ENCODE measurements at places on chromosomes 4 and X. TPM values are rescaled to one million over a fixed set of nuclear protein-coding genes. Genes with fewer than 3 reads are reported as not detected.

GRCh38 chrX:38666909-38667308 lies 105.6 kb downstream of the TSPAN7 start:
- DNase-seq: no peak
- H3K4me3 ChIP-seq: no peak overlapping the region
- peaks cover 9% of the 10 kb centered on the region for H3K27me3 ChIP-seq
- H3K36me3 ChIP-seq: no peaks in the 10 kb centered on the region
- H3K27ac ChIP-seq: no peak overlapping the region

- DNase-seq: no peak
- peaks cover 10% of the 10 kb centered on the region for H3K36me3 ChIP-seq
- H3K27ac ChIP-seq: peak overlapping the region; percentile 11
- no peak overlapping the region for H3K4me3 ChIP-seq
- H3K27me3 ChIP-seq: no peaks in the 10 kb centered on the region
Measured at GRCh38 chr4:98485816-98486345, 172.5 kb downstream of the TSPAN5 start.

Gene NWD2
- not detected for total RNA-seq

- H3K27ac ChIP-seq: peak overlapping the region; percentile 80
- peak overlapping the region; percentile 81 for H3K4me3 ChIP-seq
- H3K36me3 ChIP-seq: no peaks in the 10 kb centered on the region
Measured at GRCh38 chr4:145937971-145938611, 532 bp downstream of the ZNF827 start.

DNA sequence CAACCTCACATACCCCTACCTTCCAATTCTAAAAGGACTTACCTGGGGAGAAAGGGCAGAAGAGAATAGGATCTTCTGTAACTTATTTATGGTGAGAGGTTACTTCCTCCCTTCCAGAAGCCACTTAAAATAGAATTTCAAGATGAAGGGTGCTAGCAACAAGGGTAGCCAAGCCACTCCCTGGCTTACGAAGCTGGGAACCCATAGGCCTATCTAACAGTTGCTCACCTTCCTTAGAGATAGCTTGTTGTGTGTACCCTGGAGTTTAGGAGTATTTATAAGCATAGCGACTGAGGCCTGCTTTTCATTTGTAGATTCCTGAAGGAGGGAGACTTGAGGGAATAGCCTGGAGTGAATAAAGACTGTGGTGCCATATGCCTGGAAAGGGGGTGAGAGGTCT lies 28.9 kb downstream of the XK start:
- H3K27me3 ChIP-seq: no peaks in the 10 kb centered on the region
- H3K27ac ChIP-seq: no peak overlapping the region
- no peaks in the 10 kb centered on the region for H3K4me1 ChIP-seq
- DNase-seq: no peak
- no peak overlapping the region for H3K4me3 ChIP-seq

GRCh38 chrX:80876877-80877276 lies 67.2 kb upstream of the BRWD3 start:
- no peaks in the 10 kb centered on the region for H3K27me3 ChIP-seq
- no peak overlapping the region for H3K4me3 ChIP-seq
- no peaks in the 10 kb centered on the region for H3K4me1 ChIP-seq
- no peak overlapping the region for H3K27ac ChIP-seq

GRCh38 chr4:166066936-166067335 lies 193.9 kb downstream of the TLL1 start:
- no peaks in the 10 kb centered on the region for H3K4me1 ChIP-seq
- no peak overlapping the region for H3K4me3 ChIP-seq
- H3K27me3 ChIP-seq: no peaks in the 10 kb centered on the region
- no peak for DNase-seq
- no peak overlapping the region for H3K27ac ChIP-seq

Gene PAGE4
- total RNA-seq: not detected

DNA sequence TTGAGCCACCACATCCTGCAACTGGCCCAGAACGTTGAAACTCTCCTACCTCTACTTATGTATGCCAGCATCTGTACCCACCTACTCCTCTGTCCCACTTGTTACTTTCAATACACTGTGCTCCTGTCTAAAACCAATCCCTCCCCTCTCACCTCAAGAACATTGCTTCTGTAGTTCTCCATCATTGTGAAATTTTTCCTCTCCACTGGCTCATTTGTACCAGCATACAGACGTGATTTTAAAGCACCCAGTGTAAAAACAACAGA lies 25.5 kb upstream of the USO1 start:
- H3K27ac ChIP-seq: no peak overlapping the region
- no peaks in the 10 kb centered on the region for H3K36me3 ChIP-seq
- H3K27me3 ChIP-seq: no peaks in the 10 kb centered on the region
- no peak for DNase-seq
- H3K4me1 ChIP-seq: no peaks in the 10 kb centered on the region

- peaks cover 12% of the 10 kb centered on the region for H3K27me3 ChIP-seq
- DNase-seq: peak; percentile 27
- no peak overlapping the region for H3K27ac ChIP-seq
- H3K36me3 ChIP-seq: no peaks in the 10 kb centered on the region
- peak overlapping the region; percentile 76 for H3K4me3 ChIP-seq
- H3K4me1 ChIP-seq: no peaks in the 10 kb centered on the region
Measured at GRCh38 chrX:46913667-46914066, 1.4 kb downstream of the JADE3 start.

DNA sequence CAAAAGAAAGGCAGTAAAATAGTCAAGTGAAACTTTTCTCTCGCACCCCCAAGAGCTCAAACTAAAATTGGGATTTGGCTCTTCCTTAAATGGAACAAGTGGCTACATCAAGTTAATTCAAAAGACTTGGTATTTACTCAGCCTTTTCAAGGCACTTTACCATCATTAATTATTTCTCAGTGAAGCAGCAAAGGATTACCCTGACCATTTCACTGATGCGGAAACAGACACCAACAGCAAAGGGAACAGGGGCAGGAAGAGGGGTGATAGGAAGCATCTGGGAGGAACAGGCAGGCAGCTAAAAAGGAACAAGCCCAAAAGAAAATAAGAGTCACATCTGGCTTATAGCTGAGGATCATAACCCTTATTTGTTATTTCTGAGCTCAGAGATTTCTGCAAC lies 2.7 kb downstream of the SCML2 start:
- no peaks in the 10 kb centered on the region for H3K27me3 ChIP-seq
- H3K4me3 ChIP-seq: no peak overlapping the region
- no peak for DNase-seq

Gene CEP44
- total RNA-seq: 10.9 TPM

Data from osteoblast (primary cell).